Mesothelial cell of epicardium (in vitro differentiated cells): ENCODE measurements at places on chromosomes 1 and 21. TPM values are rescaled to one million over a fixed set of nuclear protein-coding genes. Genes with fewer than 3 reads are reported as not detected.

- DNase-seq, result no peak
- no peak overlapping the region for H3K4me3 ChIP-seq
- no peaks in the 10 kb centered on the region for H3K27me3 ChIP-seq
Measured at GRCh38 chr1:93542398-93542797, 94.5 kb downstream of the FNBP1L start.

- DNase-seq, result no peak
- H3K27me3 ChIP-seq, result peaks cover 5% of the 10 kb centered on the region
- H3K36me3 ChIP-seq, result peaks cover 2% of the 10 kb centered on the region
- H3K27ac ChIP-seq, result no peak overlapping the region
Measured at GRCh38 chr1:203462878-203463277, 12.7 kb upstream of the PRELP start.

DNA sequence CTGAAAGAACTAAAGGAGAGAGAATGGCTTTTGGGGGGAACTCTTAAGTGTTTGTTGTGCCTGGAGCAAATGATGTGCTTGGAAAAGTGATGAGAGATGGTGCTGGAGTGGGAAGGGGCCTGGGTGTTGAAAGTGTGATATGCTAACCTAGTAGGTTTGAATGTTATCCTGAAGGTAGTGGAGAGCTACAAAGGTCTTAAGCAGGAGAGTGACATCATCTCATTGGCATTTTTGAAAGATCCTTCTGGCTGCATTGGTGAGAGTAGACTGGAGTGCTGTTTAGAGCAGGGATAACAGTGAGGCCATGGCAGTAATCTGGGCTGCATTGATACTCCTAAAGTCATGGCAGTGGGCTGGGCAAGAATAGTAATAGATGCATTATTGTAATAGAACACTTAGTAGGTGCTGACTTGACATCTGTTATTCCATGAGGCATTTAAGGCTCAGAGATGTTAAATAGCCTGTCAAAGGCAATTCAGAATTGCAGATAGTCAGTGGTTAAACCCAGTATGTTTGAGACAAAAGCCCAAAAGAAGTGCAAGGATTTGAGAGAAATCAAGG, 44.5 kb downstream of the MDM4 start:
- no peak for DNase-seq
- H3K4me3 ChIP-seq, result no peak overlapping the region
- peaks cover 23% of the 10 kb centered on the region for H3K4me1 ChIP-seq
- no peaks in the 10 kb centered on the region for H3K27me3 ChIP-seq
- peaks cover 7% of the 10 kb centered on the region for H3K36me3 ChIP-seq
- no peak overlapping the region for H3K27ac ChIP-seq

DNA sequence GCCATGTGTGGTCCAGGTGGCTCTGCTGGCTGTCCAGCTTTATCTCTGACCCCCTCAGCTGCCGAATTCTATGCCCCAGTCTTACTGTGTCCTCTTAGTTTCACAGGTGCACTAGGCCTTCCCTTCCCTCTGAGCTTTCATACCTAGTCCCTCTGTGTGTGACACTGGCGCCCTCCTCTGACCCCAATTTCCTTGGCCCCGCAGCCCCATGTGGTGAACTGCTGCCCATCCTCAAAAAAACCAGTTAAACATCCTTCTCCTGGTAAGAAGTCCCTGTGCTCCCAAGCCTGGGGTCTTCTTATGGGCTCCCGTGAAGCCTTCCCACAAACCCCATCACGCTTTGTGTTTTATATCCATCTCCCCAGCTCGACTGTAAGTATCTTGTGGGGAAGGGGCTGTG, 93.9 kb upstream of the TSPAN2 start:
- H3K27ac ChIP-seq, result peak overlapping the region; percentile 47
- no peak for DNase-seq
- H3K27me3 ChIP-seq, result peaks cover 2% of the 10 kb centered on the region
- peaks cover 16% of the 10 kb centered on the region for H3K4me1 ChIP-seq
- H3K36me3 ChIP-seq, result no peaks in the 10 kb centered on the region

DNA sequence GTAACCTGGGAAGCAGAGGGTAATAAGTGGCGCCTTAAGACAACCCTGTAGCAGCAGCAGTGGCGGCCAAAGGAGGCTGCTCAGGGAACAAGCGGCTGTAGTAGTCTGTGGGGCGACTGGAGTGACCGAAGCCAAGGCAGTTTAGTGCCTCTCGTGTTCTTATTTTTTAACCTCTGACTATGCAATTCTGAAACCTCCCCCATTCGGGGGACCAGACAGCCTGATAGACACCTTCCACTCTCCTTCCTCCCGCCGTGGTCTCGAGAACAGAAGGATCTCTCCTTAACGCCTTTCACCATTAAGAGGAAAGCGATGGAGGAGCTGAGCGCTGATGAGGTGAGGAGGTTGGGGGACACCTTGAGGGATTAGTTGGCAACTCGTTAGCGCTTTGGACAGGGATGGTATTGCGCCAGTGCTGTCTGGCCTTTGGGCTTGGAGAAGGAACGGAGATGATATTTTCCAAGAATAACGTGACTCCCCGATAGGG, 644 bp downstream of the UBE4B start:
- no peaks in the 10 kb centered on the region for H3K27me3 ChIP-seq
- H3K36me3 ChIP-seq, result no peaks in the 10 kb centered on the region
- peak overlapping the region; percentile 94 for H3K27ac ChIP-seq
- peak overlapping the region; percentile 77 for H3K4me3 ChIP-seq

DNA sequence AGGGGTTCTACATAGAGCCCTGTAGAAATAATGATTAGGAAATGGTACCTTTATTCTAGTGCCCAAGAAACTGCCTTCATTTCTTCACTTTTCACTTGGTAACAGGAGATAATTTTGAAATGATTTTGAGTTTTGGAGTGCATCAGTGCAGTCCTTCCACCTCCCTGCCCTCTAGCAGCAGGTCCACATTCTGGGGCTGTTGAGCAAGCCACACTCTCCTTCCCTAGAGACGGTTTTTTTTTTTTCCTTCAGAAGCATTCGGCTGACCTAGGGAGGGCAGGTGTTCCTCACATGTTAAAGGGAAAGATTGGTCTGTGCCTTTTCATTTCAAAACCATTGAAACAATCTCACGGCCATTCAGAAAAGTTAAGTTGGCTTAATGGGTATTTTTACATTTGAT, 39.8 kb downstream of the SLC37A1 start:
- peaks cover 5% of the 10 kb centered on the region for H3K4me1 ChIP-seq
- H3K27ac ChIP-seq, result no peak overlapping the region
- no peak for DNase-seq
- H3K36me3 ChIP-seq, result peaks cover 22% of the 10 kb centered on the region
- no peak overlapping the region for H3K4me3 ChIP-seq

DNA sequence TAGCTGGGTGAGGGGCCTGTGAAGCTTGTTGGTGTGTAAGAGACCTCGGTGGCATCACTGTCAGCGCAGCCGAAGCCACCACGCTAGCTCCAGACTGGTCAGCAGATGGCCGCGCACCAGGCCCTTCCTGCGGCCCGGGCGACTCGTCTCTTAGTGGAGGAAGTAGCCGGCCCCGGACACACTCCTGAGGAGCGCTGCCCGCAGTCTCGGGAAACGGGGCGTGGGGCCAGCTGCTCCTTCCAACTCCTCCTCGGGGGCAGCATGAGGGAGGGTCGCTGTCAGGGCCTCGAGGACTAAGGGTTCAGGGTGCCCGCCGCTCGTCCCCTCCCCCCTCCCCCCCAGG, 20.4 kb downstream of the H3-3A start:
- no peak for DNase-seq
- no peaks in the 10 kb centered on the region for H3K36me3 ChIP-seq
- H3K27ac ChIP-seq, result no peak overlapping the region
- peaks cover 4% of the 10 kb centered on the region for H3K4me1 ChIP-seq

- peak overlapping the region; percentile 61 for H3K27ac ChIP-seq
- H3K36me3 ChIP-seq, result no peaks in the 10 kb centered on the region
- no peaks in the 10 kb centered on the region for H3K27me3 ChIP-seq
- H3K4me1 ChIP-seq, result peaks cover 22% of the 10 kb centered on the region
Measured at GRCh38 chr21:38848187-38848609, 42.5 kb downstream of the ETS2 start.

DNA sequence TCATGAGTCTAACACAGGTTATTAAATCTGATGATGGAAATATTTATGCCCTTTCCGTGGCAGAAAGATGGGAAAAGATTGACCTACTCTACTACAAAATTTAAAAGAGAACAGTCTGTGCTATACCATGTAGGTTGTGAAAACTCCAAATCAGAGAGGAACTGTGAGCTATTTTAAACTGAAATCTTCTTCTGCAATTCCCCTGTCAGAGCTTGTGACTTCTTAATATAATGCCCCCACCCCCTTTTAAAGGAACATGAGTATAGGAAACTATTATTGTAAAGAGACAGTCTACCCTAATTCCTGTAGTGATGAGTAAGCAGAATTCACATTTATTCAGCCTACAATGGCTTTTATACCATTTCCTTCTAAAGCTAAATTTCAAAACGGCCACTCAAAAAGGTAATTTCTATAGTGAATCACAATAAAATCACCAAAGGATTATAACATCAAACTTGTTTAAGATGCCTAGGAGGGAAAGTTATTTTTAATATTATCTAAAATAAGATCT, 11.7 kb downstream of the DSCAM start:
- H3K4me1 ChIP-seq, result peaks cover 7% of the 10 kb centered on the region
- DNase-seq, result no peak

- H3K4me1 ChIP-seq, result peaks cover 33% of the 10 kb centered on the region
- H3K27ac ChIP-seq, result no peak overlapping the region
- H3K27me3 ChIP-seq, result peaks cover 6% of the 10 kb centered on the region
- no peaks in the 10 kb centered on the region for H3K36me3 ChIP-seq
Measured at GRCh38 chr1:205351984-205352713, 4.6 kb downstream of the KLHDC8A start.

DNA sequence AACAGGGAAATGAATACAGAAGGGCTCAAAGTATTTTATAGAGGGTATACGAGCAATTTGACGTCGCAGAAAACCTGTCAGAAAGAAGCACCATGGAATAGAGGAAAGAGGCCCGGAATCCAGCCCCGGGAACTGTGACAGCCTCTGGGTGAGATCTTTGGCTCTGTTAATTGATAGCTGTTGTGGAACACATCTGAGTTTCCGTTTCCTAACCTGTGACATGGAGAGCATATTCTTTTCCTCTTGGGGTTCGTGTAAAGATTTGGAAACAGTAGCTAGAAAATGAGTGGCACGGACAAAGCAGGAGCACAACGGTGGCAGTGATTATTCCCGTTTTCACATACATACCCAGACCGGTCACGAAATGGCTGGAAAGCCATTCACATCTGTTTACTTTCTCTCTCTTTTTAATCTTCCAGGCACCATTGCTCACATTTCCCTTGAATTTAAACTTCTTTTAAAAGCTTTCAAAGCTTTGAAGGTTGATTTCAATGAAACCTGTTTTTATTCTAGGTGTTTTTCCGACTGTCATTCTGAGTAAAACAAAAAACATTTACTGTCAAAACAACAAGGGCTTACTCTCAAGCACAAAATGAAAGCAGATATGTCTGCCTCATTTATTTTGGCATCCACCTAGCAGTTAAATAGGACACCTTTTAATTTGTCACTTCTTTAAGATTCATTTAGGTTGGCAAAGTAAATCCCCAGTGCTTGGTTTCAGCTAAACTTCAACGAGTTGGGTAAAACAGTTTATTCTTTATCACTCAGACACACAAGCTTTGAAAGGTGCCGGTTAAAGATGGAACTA, 26.7 kb upstream of the C8B start:
- peaks cover 3% of the 10 kb centered on the region for H3K27me3 ChIP-seq
- no peaks in the 10 kb centered on the region for H3K4me1 ChIP-seq
- no peak overlapping the region for H3K27ac ChIP-seq
- no peak overlapping the region for H3K4me3 ChIP-seq

- no peak overlapping the region for H3K27ac ChIP-seq
- H3K36me3 ChIP-seq, result no peaks in the 10 kb centered on the region
- H3K4me1 ChIP-seq, result no peaks in the 10 kb centered on the region
- peaks cover 80% of the 10 kb centered on the region for H3K27me3 ChIP-seq
- no peak overlapping the region for H3K4me3 ChIP-seq
Measured at GRCh38 chr1:33634806-33635205, 162.4 kb downstream of the ZSCAN20 start.

- DNase-seq, result no peak
- no peak overlapping the region for H3K4me3 ChIP-seq
- no peak overlapping the region for H3K27ac ChIP-seq
- peaks cover 24% of the 10 kb centered on the region for H3K27me3 ChIP-seq
- peaks cover 18% of the 10 kb centered on the region for H3K4me1 ChIP-seq
Measured at GRCh38 chr1:41611068-41611931, 126.8 kb upstream of the EDN2 start.

DNA sequence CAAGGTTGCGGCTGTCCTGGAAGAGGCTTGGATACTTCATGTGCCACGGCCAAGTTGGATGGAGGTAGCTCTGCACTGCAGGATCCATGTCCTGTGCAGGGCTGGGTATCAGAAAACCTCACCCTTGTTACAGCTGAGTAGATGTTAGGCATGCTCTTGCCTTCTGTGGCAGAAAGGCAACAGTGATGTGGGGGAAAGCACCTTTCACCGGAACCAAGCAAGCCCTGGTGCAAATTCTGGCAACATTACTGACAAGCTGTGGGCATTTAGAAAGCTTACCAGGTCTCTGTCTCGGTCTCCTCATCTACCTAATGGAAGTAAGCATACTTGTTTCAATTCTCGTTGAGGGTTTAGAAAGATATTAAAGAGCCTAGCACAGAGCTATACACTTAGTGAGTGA, 14.5 kb upstream of the CDCA8 start:
- H3K27ac ChIP-seq, result no peak overlapping the region
- no peak overlapping the region for H3K4me3 ChIP-seq
- no peaks in the 10 kb centered on the region for H3K4me1 ChIP-seq
- H3K36me3 ChIP-seq, result peaks cover 8% of the 10 kb centered on the region
- H3K27me3 ChIP-seq, result peaks cover 39% of the 10 kb centered on the region

- no peaks in the 10 kb centered on the region for H3K27me3 ChIP-seq
- no peaks in the 10 kb centered on the region for H3K36me3 ChIP-seq
- no peak overlapping the region for H3K27ac ChIP-seq
- peaks cover 2% of the 10 kb centered on the region for H3K4me1 ChIP-seq
- no peak for DNase-seq
Measured at GRCh38 chr1:209768354-209768774, 12.5 kb downstream of the TRAF3IP3 start.

GRCh38 chr1:154911691-154912550, 24.6 kb downstream of the PMVK start:
- H3K4me3 ChIP-seq, result no peak overlapping the region
- H3K4me1 ChIP-seq, result no peaks in the 10 kb centered on the region
- no peak overlapping the region for H3K27ac ChIP-seq
- H3K27me3 ChIP-seq, result no peaks in the 10 kb centered on the region
- DNase-seq, result no peak

DNA sequence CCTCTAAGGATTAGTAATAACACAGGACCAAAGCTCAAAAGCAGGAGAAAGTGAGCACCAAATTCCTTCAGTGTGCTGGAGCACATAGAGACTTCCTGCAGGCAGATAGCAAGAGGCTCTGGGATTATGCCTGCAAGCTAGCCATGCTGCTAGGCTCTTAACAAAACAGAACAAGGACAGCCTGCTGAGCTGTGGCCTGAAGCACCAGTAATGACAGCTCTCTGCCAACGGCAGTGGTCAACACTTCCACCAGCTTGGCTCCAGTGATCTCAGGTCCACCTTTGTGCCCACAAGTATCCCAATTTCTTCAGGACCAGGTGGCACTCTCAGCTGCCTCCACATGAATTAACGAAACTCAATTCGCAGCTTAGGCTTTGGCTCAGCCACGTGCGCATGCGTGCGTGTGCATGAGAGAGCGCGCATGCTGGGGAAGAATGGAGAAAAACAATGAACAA, 64.2 kb downstream of the SLC45A1 start:
- no peaks in the 10 kb centered on the region for H3K27me3 ChIP-seq
- H3K4me1 ChIP-seq, result peaks cover 57% of the 10 kb centered on the region
- H3K27ac ChIP-seq, result peak overlapping the region; percentile 72

GRCh38 chr1:17957588-17958267, 149.9 kb upstream of the IGSF21 start:
- no peaks in the 10 kb centered on the region for H3K4me1 ChIP-seq
- no peak for DNase-seq
- peaks cover 56% of the 10 kb centered on the region for H3K27me3 ChIP-seq
- no peak overlapping the region for H3K27ac ChIP-seq
- H3K36me3 ChIP-seq, result no peaks in the 10 kb centered on the region

MYCL gene
- 25.0 to 27.2 TPM (median 25.5 TPM) in 3 replicates for total RNA-seq

LYPD8 gene
- not detected in 3 replicates for total RNA-seq

LPAR3 gene
- 0.67 to 1.00 TPM (median 0.99 TPM) in 3 replicates for total RNA-seq

S100A5 gene
- not detected in 3 replicates for total RNA-seq

TMEM183A gene
- total RNA-seq, result 58.4 to 64.5 TPM (median 64.0 TPM) in 3 replicates

GSTM5 gene
- 0.24 to 0.29 TPM (median 0.25 TPM) in 3 replicates for total RNA-seq

CAPZA1 gene
- total RNA-seq, result 109 to 118 TPM (median 116 TPM) in 3 replicates
